ENCODE measurements at places on chromosomes 13 and 19.

DNA sequence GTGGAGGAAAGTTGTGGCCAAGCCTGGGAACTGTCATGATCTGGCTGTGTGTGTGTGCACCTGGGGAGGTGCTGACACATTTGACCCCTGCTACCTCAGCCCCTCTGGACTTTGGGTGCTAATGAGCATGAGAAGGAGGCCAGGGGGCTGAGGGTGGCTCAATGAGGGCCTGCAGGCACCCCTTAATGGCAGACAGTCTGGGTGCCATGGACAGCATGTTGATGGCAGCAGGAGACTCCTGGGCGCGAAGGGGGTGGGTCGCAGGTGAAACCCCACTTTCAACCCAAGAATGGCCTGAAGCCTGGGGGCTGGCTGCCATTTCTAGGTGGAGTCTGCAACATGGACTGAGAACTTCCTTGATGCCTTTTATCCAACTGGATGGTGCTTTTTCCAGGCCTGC lies 216.4 kb upstream of the TRPC4 start:
- no peak for DNase-seq

- peak; percentile 62 for DNase-seq
Measured at GRCh38 chr13:94660695-94661326, 51.5 kb downstream of the SOX21 start.

GRCh38 chr19:13963603-13964105 lies 11.3 kb downstream of the DCAF15 start:
- DNase-seq, result no peak

DNA sequence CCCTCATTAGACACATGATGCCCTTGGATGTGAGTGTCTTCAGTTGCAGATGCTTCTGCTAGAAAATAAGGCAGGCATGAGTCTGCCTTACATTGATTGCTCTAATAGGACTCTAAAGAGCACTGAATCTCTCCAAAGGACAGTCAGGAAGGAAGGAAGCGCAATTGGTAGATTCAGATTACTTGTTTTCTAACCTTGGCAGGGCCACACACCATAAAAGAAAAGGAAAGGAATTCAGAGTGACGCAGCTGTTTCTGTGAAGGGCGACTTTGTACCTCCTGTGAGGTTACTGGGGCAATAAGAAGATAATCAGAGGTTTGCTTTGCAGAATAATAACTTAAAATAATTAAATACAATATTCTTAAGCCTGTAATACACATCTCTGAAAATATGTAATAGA lies 48.0 kb downstream of the FRY start:
- no peak for DNase-seq

DNA sequence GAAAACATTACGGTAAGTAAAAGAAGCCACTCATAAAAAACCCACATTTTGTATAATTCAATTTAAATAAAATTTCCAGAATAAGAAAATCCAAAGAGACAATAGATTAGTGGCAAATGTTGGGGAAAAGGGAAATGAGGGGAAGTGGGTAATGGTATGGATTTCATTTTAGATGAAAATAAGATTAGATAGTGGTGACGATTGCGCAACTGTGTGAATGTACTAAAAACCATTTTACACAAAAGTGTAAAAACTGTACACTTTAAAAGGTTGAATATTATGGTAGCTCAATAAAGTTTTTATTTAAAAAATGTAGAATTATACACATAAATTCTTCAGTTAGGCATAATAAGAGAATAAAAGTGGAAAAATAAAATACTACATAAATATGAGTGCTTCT lies 3.7 kb downstream of the MBD3L1 start:
- no peak for DNase-seq

DNA sequence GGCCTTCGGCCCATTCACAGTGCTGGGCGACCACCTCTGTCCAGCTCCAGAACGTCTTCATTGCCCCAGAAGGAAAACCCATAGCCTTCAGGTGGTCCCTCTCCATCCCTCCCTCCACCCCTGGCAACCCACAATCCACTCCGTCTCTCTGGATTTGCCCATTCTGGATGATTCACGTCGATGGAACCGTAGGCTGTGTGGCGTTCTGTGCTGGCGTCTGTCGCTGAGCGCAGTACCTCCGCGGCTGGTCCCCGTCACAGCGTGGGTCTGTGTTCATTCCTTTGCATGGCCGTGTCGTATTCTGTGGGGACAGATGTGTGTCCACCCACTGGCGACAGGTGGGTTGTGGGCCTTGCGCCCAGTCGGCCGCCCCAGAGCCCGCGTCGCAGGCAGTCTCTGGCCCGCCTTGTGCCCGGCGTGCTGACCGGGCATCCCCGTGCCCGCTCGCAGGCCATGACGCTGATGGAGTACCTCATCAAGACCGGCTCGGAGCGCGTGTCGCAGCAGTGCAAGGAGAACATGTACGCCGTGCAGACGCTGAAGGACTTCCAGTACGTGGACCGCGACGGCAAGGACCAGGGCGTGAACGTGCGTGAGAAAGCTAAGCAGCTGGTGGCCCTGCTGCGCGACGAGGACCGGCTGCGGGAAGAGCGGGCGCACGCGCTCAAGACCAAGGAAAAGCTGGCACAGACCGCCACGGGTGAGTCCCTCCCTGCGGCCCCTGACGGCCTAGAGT lies 10.1 kb downstream of the EPN1 start:
- DNase-seq, result no peak

GRCh38 chr13:24659239-24659638 lies 21.0 kb upstream of the ATP12A start:
- no peak for DNase-seq

GRCh38 chr19:17292301-17293074 lies 10.7 kb downstream of the ABHD8 start:
- DNase-seq, result peak; percentile 79

- DNase-seq, result no peak
Measured at GRCh38 chr13:50584856-50585580, 258.5 kb downstream of the DLEU7 start.

DNA sequence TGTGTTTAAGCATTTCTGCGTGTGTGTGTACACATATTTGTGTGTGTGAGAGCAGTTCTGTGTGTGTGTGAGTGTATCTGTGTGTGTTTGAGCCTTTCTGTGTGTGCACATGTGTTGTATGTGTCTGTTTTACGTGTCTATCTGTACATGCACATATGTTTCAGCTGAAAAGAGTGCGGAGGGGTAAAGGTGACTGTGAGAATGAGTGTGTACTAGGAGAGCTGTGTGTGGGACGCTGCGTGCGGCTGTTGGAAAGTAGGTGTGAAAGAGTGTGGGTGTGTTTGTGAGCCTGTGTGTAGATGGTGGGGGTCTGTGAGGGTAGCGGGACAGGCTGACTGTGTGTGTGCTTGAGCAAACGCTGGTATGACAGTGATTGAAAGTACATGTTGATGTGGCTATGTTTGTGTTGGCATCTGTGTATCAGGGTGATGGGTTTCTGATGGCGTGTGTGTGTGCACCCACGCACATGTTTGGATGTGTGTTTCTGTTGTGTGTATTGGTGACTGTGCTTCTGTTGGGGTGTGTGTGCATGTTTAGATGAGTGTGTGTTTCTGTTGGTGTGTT lies 7.5 kb upstream of the TPM4 start:
- no peak for DNase-seq

DNA sequence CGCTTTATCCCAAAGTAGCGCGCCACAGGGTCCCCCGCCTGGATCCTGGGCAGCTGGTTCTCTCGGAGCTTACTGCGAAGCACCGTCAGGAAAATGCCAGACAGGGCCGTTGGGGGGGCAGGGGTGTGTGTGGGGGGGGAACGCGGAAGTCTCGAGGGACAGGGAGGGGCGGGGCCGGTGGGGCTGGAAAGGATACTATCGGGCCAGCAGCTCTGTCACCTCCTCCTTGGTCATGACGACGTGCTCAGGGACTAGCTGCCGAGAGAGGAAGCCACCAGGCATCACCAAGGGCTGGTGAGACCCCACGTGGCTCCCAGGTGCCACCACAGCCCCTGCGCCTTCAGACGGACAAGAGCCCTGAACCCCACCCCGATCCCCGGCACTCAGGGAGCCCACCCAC lies 5.3 kb downstream of the POLR2E start:
- no peak for DNase-seq

GRCh38 chr13:77375560-77376108 lies 48.7 kb upstream of the MYCBP2 start:
- DNase-seq, result no peak

- peak; percentile 29 for DNase-seq
Measured at GRCh38 chr13:28273919-28274318, 135.6 kb downstream of the PAN3 start.

GRCh38 chr13:78317030-78317429 lies 286.3 kb downstream of the POU4F1 start:
- DNase-seq, result peak; percentile 28

DNA sequence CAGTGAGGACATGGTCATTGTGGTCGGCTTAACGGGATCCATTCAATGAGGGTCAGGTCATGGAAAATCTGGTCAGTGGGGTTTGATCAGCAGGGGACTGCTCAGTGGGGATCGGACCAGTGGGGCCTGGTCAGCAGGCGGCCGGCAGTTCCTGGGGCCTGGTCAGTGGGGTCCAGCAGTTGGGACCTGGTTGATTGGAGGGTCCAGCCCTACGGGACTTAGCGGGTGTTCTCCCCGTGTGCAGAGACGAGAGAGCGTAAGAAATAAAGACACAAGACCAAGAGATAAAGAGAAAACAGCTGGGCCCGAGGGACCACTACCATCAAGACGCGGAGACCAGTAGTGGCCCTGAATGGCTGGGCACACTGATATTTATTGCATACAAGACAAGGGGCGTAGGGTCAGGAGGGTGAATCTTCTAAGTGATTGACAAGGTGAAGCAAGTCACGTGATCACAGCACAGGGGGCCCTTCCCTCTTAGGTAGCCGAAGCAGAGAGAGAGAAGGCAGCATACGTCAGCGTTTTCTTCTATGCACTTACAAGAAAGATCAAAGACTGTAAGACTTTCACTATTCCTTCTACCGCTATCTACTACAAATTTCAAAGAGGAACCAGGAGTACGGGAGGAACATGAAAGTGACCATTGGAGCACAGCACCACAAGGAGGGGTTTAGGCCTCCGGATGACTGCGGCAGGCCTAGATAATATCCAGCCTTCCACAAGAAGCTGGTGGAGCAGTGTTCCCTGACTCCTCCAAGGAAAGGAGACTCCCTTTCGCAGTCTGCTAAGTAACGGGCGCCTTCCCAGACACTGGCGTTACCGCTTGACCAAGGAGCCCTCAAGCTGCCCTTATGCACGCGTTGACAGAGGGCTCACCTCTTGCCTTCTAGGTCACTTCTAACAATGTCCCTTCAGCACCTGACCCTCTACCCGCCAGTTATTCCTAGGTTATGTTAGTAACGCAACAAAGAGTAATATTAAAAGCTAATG lies 62.1 kb upstream of the TPM4 start:
- DNase-seq, result no peak

DNA sequence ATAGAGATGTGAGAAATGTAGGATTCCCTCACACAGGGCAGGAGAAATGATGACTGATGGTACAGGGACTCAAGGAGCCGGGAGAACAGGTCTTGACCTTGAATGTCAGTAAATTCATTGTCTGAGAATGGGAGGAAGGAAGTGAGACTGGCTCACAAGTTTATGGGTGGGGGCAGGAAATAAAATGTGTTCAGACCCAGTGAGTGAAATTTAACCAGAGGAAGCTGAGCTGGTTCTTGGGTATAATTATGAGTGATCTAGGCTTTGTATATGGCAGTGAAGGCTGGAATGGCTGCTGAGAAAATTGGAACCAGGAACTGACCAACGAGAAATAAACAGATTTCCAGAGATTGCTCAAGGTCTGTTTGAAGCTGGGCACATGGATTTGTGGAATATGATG lies 6.3 kb upstream of the IGSF23 start:
- DNase-seq, result peak; percentile 53

- no peak for DNase-seq
Measured at GRCh38 chr13:46182491-46182877, 507 bp upstream of the LCP1 start.

DNA sequence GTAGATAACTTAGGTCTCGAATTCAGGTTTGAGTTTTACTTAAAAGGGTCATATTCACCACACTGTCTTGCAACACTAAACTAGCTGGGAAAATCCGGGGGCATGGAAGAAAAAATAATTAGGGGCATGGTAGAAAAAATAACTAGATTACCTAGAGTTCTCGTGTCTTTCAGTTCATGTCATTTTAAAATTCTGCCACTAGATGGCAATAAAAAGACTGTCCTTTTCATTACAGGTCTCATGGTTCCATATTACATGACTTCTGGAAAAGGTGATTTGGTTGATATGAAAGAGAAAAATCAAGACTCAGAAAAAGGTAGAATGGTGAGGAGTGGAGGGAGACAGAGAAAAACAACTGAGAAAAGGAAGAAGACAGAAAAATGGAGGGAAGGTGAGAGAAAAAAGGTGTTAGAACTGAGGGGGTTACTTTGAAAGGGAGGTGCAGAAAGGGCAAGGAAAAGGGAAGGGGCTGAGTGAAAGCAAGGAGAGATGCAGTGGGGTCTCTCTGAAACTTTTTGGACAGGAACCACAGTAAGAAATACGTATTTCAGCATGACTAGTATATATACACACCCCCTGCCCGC lies 299.0 kb downstream of the KLF12 start:
- peak; percentile 59 for DNase-seq

DNA sequence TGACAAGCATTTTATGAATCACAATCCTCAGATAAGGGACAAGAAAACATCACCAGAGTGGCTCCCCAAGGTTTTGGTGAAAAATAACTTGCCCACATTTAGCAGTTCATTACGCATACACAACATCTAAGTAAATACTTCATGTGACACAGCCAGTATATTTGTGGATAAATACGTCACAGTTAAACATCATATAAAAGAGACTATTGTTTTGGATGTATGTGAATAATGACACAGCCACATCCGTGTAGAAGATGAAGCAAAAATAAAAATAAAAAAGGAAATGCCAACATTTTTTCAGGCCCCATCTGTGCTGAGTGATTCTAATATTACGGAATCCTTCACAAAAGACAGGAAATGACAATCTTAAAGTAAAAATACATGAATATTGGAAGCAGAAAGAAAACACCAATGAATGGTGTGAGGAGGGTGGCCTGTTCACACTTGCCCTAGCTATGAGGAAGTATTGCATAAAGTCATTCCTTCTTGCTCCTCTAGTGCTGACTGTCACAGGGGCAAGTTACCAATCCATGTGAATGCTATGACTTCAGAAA lies 457.1 kb downstream of the KLF12 start:
- DNase-seq, result peak; percentile 20

DNA sequence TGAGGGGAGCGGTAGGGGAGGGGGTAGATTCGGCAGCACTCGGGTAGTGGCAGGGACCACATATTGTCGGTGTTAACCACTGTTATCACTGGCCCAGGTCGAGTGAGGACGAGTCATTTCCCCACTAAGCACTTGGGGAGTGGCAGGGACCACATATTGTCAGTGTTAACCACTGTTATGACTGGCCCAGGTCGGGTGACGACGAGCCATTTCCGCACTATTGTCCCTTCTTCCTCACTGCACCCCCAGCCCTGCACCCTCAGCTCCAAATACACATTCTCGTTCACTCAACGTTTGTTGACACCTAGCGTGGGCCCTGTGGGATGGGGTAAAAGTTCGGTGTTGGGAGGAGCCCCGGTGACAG lies 467 bp upstream of the CLN5 start:
- no peak for DNase-seq
